ENCODE measurements at places on chromosomes 11 and 22.

DNA sequence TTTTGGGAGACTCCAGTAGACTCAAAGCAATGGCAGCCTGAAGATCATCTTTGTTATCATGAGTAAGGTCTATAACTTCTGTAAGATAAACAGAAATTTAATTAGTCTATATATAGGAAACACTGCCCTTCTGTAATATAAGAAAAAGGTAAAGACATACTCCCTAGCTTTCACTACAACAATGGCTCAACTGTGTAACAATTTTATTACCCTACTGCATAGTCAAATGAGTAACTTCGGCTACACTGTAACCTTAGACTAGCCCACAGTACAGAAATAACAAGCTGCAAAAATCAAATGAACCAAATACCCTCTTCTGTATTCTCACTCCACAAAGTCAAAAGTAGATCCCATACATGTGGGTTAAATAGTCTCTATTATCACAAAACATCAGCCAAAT is 33.7 kb downstream of the USP28 start:
- DNase-seq = no peak

GRCh38 chr11:105732611-105733010 is 122.7 kb downstream of the GRIA4 start:
- no peak for DNase-seq

GRCh38 chr22:24554313-24555164 is at the start of gene GUCD1:
Gene GUCD1 (minus strand): TSS chr22:24555138. CDS start chr22:24554991, 147 bp downstream.
- DNase-seq = peak; percentile 29

DNA sequence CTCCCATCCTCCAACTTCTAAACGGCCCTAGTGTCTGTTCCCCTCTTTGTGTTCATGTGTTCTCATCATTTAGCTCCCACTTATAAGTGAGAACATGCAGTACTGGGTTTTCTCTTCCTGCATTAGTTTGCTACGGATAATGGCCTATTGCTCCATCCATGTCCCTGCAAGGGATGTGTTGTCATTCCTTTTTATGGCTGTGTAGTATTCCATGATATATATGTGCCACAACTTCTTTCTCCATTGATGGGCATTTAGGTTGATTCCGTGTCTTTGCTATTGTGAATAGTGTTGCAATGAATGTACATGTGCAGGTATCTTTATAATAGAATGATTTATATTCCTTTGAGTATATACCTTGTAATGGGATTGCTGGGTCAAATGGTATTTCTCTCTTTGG is 5.6 kb upstream of the SMIM38 start:
- no peak for DNase-seq

DNA sequence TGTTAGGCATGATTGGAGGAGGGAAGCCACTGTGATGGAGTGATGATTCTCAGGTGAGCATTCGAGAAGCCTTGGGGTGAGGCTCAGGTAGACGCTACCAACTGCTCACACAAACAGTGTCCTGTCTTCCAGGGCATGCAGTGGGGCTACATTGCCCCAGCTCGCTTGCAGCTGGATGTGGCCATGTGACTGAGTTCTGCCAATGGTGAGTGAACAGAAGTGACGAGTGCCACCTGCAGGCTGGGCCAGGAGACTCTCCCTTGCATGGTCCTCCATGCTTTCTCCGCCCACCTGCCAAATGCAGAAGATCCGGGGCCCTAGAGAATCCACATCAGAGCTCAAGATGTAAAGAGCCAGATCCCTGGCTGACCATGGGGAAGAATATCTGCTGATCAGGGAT is 195.9 kb downstream of the BCR start:
- peak; percentile 64 for DNase-seq

- no peak for DNase-seq
These were observed 2.2 kb downstream of the TMEM80 start for GRCh38 chr11:697811-698311.

DNA sequence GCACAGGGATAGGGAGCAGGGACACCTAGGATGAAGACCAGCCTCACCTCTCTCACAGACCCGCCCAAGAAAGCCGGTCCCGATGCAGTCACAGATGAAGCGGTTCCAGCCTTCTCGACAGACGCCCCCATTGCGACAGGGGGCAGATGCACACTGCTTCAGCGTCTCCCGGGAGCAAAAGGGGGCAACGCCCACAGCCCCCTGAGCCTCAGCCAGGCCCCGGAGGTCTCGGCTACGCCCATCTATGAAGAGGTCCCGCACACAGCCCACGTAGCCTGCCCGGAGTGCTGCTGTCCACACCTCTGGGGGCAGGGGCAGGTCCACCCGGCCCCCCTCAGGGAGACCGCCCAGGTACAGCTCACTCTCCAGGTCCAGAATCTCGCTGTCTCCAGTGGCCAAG is 62.3 kb downstream of the NRXN2 start:
- no peak for DNase-seq
